ENCODE measurements at places on chromosomes 5 and 9.

GRCh38 chr5:150645070-150645700 lies 4.7 kb downstream of the SYNPO start:
- DNase-seq = no peak

- DNase-seq = no peak
These were observed 7.6 kb upstream of the IRF1 start for GRCh38 chr5:132498152-132498551.

DNA sequence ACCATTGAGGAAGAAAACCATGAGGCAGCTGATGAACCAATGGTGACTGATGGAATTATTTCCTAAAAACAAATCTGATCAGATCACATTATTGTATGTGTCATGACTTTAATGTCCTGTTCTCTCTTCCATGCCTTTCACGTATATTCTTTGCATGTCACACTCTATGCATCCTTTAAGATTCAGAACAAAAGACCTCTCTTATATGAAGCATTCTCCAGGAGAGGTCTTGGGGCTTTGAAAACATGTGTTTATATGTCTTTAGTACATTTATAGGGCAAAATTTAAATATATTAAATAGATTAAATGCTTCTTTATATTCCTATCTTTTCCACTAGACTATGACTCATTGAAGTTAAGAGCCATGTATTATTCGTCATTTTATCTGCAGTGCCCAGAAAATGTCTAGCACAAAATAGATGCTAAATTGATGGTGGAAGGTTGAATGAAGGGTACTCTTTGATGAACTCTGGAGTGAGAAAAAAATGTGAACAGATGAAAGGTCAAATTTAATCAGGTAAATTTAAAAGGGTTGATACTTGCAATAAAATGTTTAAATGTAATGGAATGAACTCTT lies 196.3 kb downstream of the PSAT1 start:
- no peak for DNase-seq

DNA sequence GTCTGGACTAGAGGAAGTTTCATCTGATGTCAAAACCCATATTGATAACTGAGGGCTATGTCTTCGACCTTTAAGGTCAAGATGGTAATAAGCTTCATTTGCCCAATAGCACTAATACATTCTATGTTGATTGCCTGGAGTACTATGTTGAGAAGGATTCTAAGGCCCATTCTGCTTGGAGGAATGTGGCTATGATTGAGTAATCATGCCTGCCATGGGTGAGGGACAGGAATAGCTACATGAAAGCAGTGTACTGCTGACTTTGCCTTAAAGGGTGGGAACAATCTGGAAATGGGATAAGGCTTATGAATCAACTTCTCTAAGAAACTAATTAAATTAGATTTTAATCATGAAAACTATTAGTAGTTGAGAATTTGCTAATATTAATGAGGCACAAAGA lies 13.6 kb downstream of the NNT start:
- no peak for DNase-seq

DNA sequence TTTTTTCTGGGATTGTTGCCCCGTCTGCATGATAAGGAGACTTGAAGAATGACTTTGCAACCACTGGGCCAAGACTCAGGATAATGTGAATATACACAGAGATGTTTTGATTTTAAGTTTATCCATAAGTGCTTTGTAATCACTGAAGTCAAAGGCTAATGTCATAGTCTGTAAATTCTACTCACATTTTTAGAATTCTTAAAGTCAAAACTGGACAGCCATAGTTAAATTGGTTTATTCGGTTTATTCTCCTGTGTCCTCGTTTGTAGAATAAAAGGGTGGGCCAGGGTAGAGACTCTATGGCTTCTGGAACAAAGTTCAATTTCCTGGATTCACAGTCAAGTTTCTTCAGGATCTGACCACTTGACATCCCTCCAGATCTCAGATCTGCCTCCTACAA lies 327.7 kb upstream of the TNC start:
- no peak for DNase-seq

GRCh38 chr5:107469485-107470294 lies 201.0 kb downstream of the EFNA5 start:
- no peak for DNase-seq

- DNase-seq = no peak
These were observed 833 bp downstream of the C5orf24 start for GRCh38 chr5:134846641-134846960.

DNA sequence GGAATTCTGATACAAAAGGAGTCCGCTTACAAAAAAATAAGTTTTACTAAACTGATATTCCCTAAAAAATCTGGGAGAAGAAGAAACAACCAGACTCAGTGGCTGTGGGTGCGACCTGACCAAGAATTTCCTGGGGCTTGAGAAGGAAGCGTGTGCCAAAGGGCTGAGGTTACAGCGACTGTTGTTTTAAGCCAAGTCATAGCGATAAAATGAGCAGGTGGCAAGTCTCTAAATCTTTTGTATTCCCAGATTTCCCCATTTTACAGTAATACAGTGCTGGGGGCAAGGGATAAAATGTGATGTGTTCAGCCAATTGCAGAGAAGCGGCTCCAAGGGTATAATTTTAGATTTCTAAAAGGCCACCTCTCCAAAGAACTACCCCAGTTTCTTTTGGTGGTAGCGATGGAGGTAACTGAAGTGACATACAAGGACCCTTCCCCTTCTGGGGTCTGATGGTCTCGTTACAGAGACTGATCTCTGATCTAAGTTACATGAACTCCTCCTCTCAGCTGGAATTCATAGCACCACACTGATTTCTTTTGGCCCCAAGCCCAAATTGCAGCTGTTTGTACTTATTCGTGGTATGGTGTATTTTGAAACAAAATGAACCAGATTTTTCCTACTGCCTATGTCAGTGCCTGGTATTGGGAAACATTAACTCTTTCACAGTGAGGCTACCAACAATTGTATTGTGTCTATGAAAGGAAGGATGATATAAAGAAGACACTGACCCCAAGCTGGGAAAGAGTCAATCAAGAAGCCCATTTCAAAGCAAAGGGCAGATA lies 41.6 kb downstream of the LPAR1 start:
- no peak for DNase-seq

DNA sequence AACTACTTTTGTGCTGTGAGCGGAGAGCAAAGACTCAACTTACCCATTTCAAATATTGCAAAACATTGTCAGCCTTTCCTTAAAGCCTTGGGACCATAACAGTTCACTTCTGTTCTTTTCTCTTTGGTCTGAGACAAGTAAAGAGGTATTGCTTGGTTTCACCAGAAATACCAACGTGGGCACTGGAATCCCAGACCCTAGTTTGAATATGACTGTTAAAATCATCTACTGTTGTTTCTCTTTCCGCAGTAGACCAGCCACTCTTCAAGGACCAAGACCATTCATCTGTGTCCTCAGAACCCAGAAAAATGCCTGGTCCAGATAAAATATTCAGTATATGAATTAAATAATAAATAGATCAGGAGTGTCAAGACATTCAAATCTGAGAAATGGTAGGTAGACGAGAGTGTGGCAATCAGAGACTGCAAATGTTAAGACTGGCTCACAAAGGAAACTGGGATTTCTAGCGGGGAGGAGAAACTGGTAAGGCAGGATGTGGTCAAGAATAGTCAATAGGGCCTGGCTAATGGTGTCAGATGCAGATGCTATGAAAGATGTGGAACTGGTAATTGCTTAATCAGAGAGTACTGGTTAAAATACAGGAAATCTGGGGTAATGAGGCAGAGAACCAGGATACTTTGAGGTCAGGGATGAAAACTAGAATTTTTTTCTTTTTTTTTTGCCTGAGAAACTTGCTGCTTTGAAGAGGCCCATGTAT lies 82.1 kb upstream of the IL33 start:
- no peak for DNase-seq

DNA sequence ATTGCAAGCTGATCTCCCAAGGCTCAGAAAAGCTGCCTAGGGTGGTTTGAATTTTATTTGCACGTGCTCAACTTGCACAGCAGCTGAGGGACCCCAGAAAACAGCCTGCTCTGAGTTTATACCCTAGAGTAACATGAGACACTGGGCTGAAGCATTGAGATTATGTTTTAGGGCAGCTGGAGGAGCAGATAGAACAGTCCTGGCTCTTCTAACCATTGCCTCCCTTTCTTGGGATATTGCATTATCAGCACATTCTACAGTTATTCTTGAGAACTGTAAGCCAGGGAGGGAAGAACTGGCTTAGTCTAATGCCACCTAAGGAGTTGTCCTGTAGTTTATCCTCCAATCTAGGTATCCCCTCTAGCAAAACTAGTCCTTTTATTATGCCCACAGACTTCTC lies 10.3 kb downstream of the SMC2 start:
- DNase-seq = no peak

DNA sequence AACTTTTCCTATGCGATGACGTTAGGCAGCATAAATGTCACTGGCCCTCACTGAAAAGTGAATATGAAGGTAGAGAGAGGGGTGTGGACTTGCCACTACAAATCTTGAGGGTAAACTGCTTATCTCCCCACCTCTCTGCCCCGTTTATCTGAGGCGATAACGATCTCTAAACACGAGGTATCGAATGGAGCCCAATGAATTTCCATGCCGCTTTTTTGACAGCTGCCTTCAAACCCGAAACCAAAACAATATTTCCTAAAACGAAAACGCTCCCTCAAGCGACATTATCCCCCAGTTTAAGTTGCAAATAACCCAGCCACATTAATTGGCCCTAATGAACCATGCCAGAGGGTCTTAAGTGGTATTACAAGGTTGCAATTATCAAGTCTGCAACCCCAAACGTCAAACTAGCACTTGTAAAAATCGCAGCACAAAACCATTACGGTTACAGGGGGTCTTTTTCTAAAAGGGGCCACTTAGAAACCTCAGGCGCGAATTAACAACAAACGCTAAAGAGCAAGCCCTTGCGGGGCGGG lies 1.4 kb downstream of the NR3C1 start:
- DNase-seq = no peak

- DNase-seq = no peak
These were observed 126.8 kb upstream of the PTPN3 start for GRCh38 chr9:109624896-109625295.

DNA sequence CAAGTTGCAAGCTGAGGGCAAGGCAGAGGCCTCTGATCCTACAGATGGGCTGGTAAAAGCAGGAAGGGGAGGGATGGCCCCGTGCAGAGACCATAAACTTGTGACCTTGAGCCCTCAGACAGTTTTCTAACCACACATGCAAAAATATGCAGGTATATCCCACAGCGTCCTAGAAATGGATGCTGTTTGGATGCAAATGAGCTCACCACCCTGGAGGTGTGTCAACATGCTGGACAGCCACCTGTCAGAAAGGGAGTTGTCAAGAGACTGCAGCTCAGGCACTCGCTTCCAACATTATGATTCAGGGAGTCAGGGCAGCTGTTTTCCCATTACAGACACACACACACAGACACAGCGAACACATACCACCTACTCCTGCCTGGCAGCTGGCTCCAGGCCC lies 97.3 kb upstream of the PANK3 start:
- no peak for DNase-seq

DNA sequence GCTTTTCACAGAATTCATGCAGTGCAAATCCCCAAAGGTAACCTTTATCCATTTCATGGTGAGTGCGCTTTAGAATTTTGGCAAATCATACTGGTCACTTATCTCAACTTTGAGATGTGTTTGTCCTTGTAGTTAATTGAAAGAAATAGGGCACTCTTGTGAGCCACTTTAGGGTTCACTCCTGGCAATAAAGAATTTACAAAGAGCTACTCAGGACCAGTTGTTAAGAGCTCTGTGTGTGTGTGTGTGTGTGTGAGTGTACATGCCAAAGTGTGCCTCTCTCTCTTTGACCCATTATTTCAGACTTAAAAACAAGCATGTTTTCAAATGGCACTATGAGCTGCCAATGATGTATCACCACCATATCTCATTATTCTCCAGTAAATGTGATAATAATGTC lies 21.3 kb downstream of the PCA3 start:
- no peak for DNase-seq

DNA sequence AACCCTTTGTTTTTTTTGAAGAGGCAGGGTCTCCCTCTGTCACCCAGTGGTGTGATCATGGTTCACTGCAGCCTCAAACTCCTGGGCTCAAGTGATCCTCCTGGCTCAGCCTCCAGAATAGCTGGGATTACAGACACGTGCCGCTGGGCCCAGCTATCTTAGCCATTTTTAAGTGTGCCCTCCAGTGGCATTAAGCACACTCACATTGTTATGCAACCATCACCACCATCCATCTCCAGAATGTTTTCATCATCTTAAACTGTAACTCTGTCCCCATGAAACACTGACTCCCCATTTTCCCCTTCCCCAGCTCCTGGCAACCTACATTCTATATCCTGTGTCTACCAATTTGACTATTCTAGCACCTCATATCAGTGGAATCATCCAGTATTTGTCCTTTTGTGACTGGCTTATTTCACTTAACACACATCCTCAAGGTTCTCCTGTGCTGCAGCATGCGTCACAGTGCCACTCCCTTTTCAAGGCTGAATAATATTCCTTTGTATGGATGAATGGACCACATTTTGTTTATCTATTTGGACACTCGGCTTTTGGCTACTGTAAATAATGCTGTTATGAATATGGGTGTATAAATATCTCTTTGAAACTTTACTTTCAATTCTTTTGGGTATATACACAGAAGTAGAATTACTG lies 12.5 kb upstream of the RAPGEF1 start:
- no peak for DNase-seq

DNA sequence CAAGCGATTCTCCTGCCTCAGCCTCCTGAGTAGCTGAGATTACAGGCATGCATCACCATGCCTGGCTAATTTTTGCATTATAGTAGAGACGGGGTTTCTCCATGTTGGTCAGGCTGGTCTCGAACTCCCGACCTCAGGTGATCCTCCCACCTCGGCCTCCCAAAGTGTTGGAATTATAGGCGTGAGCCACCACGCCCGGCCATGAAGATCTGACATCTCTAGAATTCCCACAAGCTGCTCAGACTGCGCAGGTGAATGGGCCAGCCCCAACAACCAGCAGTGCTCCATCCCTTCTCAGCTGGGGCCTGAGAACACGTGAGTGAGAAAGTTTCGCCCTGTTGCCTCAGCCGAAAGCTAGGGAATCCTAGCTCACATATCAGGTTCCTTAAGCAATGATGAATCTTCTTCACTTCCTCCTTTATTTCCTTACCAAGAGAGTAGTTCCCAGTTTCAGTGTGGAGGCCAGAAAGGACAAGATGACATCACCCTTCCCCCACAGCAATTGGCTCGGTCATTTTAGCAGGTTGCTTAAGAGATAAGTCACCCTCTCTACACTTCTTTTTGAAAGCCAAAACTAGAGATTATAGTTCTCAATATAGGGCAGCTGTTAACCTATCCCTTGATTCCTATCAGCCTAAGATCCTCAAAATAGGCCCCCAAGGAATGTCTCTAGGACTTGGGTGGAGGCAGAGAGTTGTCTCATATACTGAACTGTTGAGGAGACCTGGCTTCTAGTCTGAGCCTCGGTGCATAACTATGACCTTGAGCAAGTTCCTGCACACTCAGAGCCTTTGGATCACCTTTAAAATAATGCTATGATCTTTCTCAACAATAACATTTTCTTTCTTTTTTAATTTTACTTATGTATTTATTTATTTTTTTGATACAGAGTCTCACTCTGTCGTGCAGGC lies 23.9 kb upstream of the PPP2CA start:
- no peak for DNase-seq
